Stimulated activated CD4-positive, alpha-beta T cell treated with anti-CD3 and anti-CD28 coated beads, TNF-alpha, amount 100 ng/mL, for 1 hour (primary cell): ENCODE measurements at places on chromosomes 5 and 9.

- DNase-seq: no peak
Measured at GRCh38 chr9:20592673-20593072, 29.6 kb downstream of the MLLT3 start.

DNA sequence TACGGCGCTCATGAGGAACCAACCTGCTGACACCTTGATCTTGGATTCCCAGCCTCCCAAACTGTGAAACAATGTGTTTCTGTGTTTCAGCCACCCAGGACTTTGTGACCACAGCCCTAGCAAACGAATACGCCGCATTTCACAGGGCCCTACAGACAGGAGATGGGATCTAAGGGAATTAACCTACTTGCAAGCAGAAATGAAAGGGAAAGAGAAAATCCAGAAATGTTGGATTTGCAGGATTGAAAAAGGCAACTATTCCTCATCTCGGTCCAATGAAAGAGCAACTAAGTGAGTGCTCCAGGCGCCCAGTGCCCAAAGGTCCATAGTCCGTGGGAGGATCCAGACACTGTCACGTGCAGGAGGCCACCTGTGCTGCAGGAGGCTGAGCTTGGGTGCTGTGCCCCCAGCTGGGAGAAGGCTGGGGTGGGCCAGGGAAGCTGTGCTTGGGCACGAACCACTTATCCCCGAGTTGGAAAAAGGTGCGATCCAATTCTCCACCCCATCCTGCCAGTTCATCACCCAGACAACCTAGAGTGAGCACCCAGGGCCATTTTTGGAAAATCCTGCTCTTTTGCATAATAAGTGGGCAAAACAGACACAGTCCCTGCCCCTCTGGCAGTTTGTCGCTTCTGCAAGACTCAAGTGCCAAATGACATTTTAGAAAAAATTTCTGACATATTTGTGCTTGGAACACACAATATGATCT, 177.9 kb downstream of the C9orf50 start:
- DNase-seq: no peak

DNA sequence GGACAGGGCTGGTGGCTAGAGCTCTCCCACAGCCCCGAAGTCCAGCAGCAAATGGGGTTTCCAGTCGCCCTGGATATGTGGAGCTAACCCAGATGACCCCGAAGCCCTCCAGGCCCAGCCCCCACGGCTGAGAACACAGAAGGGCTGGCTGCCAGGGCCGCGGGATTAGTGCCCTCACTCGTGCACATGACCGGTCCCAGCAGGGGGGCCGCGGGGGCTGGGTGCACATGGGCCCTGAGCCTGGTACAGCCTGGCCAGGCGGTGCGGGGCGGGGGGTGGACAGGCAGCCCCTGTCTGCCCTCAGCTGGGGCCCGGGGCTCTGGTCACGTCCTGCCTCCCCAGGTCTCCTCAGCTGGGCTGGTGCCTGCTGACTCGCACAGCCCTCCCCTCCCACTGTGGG, 5.9 kb downstream of the SSNA1 start:
- DNase-seq: no peak

DNA sequence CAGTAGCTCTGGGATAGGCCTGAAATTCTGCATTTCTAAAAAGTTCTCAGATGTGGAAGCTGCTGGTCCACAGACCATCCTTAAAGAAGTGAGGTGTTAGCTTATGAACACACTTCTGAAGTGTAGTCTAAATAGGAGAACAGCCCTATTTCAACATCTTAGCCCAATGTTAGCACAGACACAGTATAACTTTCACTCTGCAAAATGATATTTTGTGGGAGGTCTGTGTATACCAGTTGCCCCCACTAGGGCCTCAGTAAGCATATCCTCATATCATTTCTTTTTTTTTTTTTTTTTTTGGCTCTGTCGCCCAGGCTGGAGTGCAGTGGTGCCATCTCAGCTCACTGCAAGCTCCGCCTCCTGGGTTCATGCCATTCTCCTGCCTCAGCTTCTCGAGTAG, 7.5 kb upstream of the HABP4 start:
- no peak for DNase-seq

- no peak for DNase-seq
Measured at GRCh38 chr5:134072471-134073210, 41.8 kb upstream of the TCF7 start.

GRCh38 chr5:173302546-173303155, 25.6 kb downstream of the STC2 start:
- no peak for DNase-seq

DNA sequence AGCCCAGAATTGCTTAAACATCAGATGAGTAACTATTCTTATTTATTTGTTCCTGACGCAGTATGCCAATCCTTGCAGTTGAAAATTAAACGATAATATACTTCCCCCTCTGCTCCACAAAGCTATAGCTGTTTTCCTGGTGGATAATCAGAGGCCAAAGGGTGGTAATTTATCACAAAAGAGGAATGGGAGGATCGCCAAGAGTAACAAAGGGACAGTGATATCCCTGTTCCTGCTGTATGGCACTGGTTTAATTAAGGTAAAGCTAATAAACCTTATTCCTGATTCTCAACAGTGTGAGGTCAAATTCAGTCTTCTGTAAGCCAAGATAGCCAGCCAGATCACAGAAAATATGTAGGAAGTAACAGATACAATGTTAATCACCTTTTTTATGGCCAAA, 33.4 kb upstream of the PTGER4 start:
- no peak for DNase-seq

DNA sequence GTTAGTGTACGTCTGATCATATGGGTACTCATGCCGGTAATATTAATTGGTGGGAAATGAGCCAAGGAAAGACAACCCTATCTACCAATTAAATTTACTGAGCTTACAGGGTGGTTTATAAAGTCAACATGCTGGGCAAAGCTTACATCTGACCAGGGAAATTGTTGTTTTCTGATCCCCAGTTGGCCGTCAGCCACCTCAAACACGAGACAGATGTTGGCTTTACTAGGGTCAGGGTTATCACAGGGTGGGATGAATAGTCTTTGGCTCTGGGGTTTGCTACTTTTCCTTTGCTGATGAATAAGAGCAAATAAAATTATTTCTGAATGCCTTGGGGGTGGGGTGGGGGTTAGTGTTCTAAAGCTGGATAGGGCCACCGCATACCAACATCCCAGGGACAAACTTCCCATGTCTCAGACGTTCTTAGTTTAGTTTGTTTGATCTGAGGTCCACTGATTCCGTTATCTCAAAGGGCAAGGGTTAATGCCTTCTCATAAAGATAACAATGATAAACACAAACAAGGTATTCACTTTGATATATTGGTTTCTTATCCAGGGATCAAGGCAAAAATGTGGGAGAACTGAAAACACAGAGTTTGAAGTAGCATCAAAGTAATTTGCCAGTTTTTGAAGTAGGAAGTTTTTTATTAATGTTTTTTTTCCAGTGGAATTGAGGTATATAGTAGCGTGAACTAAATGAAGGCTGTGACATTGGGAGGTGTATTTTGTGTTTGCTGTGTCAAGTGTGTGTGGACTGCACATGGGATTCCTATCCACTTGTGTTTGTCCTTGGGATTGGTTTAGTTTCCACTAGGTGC, 109.1 kb upstream of the RPS23 start:
- no peak for DNase-seq

DNA sequence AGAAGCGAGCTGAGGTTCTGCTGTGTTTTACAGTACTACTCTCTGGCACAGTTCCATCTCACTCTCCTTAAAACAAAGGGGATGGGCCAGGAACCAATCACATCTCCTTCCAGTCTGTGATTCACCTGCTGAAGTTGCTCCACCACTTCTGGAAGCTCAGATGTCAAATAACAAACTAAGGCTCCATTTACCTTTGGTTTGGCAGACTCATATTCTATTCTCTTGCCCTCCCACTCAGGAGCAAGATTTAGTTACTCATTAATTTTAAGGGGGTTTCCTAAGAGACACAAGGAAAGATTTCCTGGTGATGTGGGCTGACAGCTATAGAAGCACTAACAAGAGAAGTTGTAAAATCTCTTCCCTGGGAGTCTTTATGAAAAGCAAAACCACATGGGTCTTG, 37.8 kb upstream of the KIF2A start:
- DNase-seq: no peak

- DNase-seq: no peak
Measured at GRCh38 chr9:112239284-112239683, 64.2 kb upstream of the SUSD1 start.

GRCh38 chr9:126303488-126303887, 23.1 kb upstream of the MVB12B start:
- no peak for DNase-seq

DNA sequence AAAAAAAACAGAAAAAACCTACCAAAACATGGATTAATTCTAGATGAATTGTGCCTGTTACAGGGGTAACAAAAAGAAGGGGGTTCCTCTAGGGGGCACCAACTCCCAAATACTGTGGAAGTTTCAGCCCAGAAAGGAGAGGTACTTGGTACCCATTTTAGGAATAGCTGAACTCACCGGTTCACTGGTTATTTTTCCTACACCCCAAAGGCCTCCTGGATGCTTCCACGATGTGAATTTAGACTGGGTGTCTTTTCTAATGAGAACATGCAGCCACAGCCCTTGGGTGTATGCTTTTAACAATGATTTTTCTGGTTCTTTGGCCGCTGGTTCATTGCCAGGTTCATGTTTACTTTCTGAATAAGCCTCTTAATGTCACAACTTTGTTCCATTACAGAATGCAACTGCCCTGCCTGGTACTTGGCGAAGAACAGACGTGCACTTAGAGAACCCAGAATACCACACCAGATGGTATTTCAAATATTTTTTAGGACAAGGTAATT, 46.7 kb downstream of the GARNL3 start:
- no peak for DNase-seq

DNA sequence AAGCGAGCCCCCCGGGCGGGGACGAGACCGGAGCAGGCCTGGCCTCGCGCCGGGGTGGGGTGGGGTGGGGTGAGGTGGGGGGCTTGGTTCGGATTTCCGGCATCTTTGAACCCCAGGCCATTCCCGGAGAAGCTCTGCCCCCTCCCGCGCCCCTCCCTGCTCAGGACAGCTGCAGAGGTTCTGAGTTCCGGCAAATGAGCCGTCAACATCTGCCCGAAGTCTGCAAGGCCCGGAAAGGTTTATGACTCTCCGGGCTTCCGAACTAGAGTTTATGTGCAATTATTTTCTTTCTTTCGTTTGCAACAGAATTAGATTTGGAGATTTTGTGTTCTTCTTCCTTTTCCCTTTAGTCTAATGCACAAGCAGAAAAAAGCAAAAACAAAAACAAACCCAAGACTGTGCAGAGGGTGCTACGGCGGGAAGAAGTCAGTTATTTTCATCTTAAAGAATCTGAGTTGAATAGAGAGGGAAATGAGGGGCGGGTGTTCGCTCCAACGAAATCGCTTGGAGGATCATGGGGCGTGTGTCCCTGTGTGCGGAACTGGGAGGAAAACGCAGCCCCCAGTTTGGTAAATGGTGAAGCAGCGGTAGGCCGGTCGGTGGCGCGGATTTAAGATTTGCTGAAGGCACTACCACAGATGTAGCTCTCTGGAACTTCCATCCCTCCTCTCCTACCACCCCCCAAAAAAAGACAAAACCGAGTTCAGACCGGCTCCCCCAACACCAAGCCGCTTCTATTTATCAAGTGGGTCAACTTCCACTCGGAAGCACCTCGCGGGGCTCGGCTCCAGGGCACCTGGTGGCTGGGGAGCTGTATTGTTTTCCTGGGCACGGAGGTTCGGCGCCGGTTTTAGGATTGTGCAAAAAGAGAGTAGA, 4.8 kb downstream of the LHX2 start:
- no peak for DNase-seq

- DNase-seq: no peak
Measured at GRCh38 chr5:174065528-174066197, 20.2 kb downstream of the NSG2 start.

DNA sequence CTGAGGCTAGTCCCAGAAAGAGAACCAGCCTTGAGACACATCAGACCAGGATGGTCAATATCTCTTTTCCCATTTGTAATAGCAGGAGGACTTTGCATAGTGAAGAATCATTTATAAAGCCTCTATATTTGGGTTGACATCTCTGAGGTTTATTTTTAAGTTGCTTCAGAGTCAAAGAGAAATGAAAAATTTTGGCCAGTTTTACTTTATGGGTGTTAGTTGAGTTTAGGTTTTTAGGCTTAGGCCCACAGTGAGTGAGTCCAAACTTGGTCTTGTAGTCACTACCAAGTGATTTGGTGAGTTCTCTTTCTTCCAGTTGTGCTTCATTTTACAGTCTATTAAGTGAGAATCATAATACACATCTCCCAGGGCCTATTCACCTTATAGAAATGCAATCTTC, 5.3 kb upstream of the MEF2C start:
- DNase-seq: no peak

- DNase-seq: no peak
Measured at GRCh38 chr5:79436224-79436623, 77.7 kb downstream of the HOMER1 start.

DNA sequence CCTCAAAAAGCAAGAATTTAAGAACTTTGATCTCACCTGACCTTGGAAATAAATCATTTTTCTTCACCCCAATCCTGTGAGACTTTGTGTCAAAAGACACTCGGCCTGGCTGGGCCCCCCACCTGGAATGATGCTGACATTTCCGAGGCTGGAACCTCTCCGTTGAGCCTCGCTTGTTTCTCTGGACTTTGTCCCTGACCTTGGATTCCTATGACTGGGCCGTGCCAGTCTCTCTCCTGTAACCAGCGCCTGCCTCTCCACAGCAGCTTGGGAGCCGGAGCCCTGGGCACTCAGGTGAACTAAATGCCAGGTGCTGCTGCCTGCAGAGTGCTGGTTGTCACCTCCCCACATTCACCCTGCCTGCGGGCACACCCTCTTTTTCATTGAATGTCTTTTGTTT, 62.7 kb downstream of the RETREG1 start:
- no peak for DNase-seq

GRCh38 chr5:154168395-154168794, 22.1 kb upstream of the GALNT10 start:
- DNase-seq: no peak

DNA sequence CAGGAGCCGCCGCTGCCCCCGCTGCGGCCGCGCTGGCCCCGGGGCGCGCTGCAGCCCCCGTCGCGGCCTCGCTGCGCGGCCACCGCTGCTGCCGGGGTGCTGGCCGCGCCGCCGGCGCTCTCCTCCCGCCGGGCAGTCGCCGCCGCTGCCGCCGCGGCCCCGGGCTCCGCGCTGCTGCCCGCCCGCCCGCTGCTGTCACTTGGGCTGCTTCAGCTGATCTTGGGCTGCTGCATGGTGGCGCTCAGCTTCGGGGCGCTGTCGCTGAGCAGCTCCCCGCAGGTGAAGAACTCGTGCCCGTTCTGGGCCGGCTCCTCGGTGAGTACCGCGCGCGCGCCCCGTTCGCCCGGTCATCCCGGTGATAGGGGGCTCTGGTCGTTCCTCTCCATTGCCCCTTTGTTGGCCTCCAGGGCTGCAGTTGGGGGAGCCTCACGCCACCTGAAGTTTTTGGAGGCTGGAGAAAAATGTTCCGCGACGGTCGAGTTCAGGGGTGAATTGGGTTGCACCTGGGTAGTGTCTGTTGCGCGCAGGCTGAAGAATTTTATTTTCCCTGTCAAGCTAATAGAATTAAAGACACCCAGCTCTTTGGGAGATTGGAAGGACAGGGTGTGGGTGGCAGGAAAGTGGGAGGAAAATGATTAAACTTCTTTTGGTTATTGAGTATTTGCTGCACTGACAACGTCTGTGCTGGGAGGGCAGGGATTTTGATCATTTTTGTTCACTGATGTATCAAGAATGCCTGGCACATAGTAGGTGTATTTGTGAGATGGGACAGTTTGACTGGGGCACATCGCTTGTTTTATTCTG, 596 bp downstream of the ENTREP1 start:
- DNase-seq: no peak
